ENCODE measurements at places on chromosomes 1 and 21. TPM values are rescaled to one million over a fixed set of nuclear protein-coding genes. Genes with fewer than 3 reads are reported as not detected.
A peak's percentile ranks its signal among the peaks of the same experiment; 100 is the strongest.

TFF3 gene
- 2.3 TPM for total RNA-seq

DNA sequence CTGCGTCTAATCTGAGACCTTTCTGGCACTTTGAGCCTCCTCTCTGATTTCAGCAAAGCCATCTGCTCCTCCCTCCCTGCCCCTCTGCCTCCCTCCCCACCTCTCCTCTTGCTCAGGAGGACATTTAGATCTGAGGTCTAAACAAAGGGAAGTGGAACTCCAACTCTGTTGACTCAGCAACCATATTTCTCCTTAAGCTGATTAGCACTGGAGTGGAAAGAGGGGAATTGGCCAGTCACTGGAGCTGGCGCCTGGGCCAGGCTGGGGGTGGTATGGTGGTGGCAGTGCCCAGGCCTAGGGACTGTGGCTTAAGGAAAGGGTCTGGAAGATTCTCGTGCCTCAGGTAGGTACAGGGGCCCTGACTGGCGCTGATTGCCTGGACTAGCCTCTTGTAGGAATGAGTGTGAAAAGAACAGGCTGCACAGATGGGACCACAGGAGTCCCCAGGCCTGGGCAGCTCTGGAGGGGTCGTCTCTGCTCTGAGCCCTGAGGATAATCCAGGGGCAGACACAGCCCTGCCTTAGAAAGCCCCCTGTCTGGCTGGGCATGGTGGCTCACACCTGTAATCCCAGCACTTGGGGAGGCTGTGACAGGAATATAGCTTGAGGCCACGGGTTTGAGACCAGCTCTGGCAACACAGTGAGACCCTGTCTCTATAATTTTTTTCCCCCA is 11.9 kb downstream of the SH2D2A start:
- ATAC-seq: no peak

DNA sequence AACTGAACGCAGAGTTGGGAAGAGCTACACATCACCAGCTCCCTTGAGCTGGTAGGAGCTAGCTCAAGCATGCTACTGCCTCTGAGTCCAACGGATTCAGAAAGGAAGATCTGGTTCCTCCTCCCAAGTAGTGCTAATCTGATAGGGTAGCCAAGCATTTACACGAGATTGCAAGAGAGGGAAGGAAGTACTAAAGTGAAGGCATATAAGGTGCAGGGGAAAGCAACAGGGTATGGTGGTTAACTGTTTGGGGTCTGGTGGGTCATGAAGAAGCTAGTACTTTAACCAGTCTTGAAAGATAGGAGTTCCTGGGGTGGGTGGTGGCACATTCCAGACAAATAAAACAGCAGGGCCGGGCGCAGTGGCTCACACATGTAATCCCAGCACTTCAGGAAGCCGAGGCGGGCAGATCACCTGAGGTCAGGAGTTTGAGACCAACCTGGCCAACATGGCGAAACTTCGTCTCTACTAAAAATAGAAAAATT is 20.2 kb upstream of the ZNF436 start:
- no peak for ATAC-seq

DNA sequence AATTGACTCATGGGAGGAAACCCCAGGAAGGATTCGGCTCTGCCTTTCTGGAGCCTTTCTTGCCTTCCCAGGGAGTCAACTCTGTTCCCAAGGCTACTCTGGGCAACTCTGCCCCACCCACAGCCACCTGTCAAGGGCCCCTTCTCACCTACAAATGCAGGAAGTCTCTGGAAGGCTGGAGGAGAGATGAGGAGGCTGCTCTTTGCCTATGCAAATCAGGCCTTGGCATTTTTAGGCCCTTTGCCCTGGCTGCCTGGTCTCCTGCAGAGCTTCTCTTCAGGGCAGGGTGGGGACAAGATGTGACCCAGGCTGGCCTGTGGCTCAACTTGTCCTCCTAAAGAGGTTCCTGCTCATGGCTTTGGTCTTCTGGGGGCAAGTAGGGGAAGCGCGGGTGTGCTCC is 5.4 kb downstream of the SLC6A9 start:
- peak; percentile 33 for ATAC-seq

- ATAC-seq: no peak
Measured at GRCh38 chr1:156489935-156490293, 10.7 kb downstream of the MEF2D start.

HSD3B1 gene
- not detected for total RNA-seq

CYP4Z1 gene
- 0.72 TPM for total RNA-seq

DNA sequence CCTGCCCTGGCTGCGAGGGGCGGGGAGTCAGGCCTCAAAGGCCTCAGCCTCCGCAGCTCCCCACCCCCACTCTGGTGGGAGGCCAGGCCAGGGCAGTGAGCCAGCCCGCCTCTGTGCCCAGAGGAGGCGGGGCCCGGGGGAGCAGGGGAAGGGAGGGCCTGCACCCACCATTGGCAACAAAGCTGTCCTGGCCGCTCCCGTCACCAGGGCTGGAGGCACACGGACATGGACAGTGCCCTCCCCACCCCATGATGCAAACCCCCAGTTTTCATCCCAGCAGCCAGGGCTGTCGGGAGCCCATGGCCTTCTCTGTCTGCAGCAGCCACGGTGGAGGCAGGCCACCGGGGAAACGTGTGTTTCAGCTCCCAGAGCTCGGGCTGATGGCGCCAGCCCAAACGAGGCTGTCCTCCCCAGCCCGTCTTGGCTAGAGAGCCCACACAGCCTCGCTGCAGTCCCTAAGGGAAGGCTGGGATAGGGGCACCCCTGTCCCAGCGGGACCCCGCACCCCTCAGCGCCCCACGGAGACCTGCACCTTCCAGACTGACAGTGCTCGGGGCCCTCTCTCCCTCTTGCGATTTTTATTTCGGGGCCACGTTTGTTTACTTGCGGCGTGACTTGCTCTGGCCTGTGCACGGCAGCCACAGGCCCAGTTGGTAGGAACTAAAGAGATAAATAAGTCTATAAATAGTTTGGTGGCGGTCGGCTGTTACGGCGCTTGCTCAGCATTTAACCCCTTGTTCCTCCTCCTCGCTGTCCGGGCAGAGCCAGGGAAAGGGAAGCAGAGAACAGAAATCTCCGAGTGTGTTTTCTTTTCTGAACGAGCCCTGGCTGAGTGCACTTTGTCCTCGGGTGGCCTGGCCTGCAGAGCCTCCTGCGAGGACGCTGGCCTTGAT is 101.8 kb downstream of the PRDM16 start:
- ATAC-seq: peak; percentile 33

DNA sequence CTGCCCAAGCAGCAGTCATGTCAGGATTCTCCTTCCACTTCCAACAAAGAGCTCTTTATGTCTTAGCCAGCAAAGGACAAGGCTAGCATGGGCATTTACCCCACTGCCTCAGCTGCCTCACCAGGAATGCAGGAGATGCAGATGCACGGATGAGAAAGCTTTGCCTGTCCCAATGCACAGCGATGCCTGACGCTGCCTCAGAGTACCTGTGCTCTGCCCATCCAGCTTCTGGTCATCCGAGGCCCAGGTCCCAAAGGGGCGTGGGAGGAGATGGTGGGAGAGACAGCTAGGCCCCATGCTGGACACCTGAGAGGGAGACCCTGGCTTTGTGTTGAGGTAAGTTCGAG is 59.0 kb downstream of the IRF2BP2 start:
- no peak for ATAC-seq

- ATAC-seq: peak; percentile 76
Measured at GRCh38 chr1:21517161-21517589, 8.0 kb downstream of the ALPL start.

DNA sequence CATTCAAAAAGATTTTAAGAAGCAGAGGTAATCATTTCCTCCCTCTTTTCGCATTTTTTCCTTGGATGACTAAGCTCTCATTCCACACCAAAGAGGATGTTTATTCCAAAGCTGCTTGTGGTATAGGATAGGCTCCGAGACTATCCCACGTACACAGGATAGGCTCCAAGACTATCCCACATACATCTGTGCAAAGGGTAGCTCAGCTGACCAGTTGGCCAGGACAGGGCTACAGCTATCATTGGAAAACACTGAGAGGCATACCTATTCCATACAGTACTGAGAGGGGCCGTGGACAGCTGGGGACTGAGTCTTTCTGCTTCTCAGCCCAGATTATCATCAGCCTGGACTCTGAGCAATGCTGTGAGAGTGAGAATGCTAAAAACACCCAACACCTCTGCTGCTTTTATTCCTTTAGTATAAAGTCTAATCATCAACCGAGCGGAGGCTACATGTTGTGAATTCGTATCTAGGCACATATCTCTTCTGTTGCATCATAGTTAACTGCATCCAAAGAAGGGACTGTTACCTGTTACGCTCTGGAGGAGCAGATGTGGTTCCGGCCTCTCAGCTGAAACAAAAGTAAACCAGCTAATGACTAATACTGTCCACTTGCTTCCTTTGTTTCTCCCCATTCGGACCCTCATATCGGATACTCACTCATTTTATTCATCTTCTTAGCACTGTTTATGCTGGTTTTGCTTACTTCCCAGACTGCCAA is 141.0 kb downstream of the TNFSF18 start:
- no peak for ATAC-seq

- ATAC-seq: no peak
Measured at GRCh38 chr1:7929637-7930036, 11.0 kb downstream of the TNFRSF9 start.

KCNJ15 gene
- total RNA-seq: 15.5 TPM

DNA sequence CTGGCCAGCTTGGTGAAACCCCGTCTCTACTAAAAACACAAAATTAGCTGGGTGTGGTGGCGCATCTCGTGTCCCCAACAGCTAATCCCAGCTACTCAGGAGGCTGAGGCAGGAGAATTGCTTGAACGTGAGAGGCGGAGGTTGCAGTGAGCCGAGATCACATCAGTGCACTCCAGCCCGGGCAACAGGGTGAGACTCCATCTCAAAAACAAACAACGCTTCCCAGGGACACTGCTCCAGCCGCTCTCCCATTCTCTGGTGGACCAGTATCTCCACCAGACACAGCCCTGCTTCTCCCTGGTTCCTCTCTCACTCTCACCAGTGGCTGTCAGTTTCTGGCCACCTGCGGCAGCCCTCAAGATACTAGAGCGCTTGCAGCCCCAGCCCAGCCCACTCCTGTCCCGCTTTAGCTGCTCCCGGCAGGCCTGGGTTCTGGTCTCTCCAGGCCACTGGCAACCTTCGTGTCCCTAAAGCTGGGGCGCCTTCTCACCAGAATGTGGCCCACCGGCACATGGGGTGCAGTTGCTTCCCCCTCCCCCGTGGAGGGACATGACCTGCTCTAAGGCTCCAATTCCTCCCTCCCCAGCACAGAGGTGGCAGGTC is 20.9 kb upstream of the LRRC47 start:
- no peak for ATAC-seq

DNA sequence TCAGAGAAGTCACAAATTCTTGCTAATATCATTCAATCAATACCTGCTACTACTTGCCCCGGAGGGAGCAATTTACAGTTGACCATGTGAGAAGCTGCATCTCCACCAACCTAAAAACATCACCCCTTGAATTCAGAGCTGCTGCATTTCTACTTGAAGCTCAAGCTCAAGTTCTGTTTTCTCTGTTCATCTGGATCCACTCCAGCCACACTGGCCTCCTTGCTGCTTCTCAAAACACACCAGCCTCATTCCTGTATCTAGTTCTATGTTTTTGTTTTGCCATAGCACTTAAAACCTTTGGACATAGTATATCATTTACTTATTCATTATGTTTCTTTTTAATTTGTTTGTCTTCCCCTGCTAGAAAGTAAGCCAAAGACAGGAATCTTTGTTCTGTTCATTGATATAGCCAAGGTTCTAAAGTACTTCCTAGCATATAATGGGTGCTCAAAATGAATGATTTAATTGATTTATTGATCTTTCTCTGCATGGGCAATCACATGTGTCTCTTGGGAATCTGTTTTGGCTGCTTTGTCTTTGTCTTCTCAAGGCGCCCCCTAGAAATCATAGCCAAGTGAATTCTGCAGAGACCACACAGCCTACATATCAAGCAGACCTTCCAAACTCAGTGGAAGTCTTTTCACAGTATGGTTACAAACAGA is 23.6 kb downstream of the SYF2 start:
- ATAC-seq: no peak

DNA sequence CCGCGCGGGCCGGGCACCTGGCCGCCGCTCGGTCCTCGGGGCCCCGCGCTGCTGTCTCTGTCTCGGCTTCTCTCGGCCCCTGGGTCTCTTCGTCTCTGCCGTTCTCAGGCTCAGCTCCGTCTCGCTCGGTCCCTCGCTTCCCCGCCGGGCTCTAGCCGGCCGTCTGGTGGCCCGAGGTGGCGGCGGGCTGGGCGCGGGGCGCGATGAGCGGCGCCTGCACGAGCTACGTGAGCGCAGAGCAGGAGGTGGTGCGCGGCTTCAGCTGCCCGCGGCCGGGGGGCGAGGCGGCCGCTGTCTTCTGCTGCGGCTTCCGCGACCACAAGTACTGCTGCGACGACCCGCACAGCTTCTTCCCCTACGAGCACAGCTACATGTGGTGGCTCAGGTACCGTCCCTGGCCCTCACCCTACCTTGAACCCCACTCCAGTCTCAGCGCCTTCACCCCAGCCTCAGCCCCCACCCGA is 355 bp downstream of the SHISAL2A start:
- ATAC-seq: peak; percentile 17

- ATAC-seq: peak; percentile 50
Measured at GRCh38 chr1:89519779-89520358, 4.8 kb upstream of the LRRC8B start.

- ATAC-seq: no peak
Measured at GRCh38 chr1:65207317-65207716, 59.3 kb downstream of the AK4 start.

GRCh38 chr1:200837931-200838571 is 34.7 kb upstream of the GPR25 start:
- ATAC-seq: no peak

GRCh38 chr1:77273891-77274290 is 7.9 kb upstream of the AK5 start:
- ATAC-seq: no peak

DNA sequence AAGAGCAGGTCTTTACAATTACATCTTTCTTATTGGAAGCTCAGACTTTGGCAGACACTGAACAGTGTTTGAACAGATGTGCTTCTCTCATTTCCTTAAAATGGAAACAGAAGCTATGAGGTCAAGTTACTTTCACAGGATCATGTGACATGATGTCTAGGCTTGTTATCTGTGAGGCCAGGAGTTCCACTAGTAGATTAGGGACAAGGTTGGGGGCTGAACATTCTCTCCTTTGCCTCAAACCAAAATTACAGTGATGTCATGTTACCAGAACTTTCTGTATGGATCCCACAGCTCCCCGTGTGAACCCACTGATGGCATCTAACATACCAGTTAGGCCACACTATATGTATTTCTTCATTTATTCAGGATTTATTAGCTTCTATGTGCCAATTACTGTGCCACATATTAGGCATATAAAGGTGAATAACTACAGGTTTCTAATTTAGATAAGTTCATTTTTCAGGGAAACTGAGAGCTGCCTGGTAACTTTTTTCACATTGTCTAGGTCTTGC is 6.0 kb downstream of the DYNLT5 start:
- no peak for ATAC-seq

C1orf226 gene
- total RNA-seq: 4.8 TPM

- ATAC-seq: no peak
Measured at GRCh38 chr1:60847391-60847790, 235.0 kb upstream of the NFIA start.

FCRL2 gene
- 0.56 TPM for total RNA-seq

All from esophagus mucosa (tissue), 1 donor.